Activated CD4-positive, CD25-positive, alpha-beta regulatory T cell treated with anti-CD3 and anti-CD28 coated beads, Interleukin-2, amount 50 U/mL, for 16 hours (primary cell): ENCODE measurements at places on chromosomes 12 and 14.

DNA sequence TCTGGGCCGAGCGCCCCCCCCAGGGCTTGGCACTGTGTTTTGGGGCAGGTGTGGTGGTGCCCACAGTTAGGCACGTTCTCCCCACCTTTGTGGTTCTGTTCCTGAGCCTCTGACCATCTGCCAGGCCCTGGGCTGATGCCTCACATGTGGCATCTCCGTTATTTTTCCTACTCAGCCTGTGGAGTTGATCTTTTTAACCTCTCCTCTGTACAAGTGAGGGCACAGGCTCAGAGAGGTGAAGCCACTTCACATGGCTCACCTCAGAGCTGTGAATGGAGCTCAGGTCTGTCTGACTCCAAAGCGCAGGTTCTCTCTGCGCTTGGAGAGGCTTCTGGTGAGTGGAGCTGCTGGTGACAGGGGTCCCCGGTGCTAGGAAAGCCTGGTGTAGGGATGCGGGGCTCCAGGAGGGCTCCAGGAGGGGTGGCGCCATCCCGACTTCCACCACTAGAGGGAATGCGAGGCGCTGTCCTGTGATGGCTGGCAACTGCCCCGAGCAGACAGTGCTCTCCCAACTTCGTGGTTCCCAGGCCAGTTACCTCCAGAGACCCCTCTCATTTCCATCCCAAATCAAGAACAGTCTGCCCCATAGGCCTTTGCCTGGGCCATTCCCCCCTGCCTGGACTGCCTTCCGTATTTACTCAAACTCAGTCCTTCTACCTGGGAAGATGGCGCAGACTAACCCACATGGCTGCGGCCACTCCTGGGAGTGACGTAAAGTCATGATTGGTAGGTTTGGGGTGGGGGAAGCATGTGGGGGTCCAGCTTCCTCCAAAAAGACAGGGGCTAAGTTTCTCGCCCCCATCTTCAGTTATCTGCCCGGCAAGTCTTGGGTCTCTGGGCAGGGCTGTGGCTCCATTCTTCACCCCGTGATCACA lies 9.9 kb downstream of the BCL7A start:
- peak; percentile 10 for DNase-seq

GRCh38 chr14:80465546-80466220 lies 254.4 kb upstream of the DIO2 start:
- DNase-seq, result no peak

GRCh38 chr14:63499701-63500250 lies 43.4 kb downstream of the PPP2R5E start:
- no peak for DNase-seq

- DNase-seq, result no peak
Observed at GRCh38 chr12:41556176-41556575, 368.1 kb downstream of the PDZRN4 start.

- DNase-seq, result no peak
Observed at GRCh38 chr14:35632271-35632670, 98.3 kb downstream of the INSM2 start.

- no peak for DNase-seq
Observed at GRCh38 chr12:104701756-104702155, 245.0 kb downstream of the CHST11 start.

DNA sequence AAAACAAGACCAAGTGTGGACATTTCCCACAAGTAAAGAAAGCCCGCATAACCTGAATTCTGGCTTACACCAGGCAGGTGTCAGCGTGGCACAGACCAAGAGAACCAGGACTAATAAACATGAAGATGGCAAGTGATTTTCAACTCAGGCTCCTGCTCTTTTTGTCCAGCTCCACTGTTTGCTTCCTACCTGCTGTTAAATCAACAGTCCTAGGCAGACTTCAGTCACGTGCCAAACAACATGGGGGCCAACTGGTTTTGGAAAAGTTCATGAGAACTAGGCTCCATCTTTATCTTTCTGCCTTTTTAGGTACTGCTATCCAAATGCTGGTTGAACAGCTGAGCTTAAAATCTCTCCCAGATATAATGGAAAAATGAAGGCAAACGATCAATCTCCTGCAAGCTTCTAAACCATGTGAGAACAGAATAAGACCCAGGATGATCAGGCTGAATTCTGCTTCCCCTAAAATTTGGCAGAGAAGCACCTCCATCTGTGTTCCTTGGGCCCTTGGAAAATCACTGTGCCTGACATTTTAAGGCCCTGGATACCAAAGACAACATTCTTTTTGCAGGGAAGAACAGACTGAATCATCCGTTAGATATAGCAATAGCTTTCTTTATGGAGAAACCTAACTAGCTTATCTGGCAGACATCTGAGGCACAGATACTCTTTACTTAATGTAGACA lies 215.6 kb upstream of the USP15 start:
- no peak for DNase-seq

GRCh38 chr12:55362675-55363074 lies at the start of gene OR6C75:
OR6C75 (plus strand) TSS chr12:55362975; CDS start chr12:55365111, 2,136 bp downstream.
- no peak for DNase-seq

- no peak for DNase-seq
Observed at GRCh38 chr14:24874514-24875202, 175.3 kb downstream of the STXBP6 start.

DNA sequence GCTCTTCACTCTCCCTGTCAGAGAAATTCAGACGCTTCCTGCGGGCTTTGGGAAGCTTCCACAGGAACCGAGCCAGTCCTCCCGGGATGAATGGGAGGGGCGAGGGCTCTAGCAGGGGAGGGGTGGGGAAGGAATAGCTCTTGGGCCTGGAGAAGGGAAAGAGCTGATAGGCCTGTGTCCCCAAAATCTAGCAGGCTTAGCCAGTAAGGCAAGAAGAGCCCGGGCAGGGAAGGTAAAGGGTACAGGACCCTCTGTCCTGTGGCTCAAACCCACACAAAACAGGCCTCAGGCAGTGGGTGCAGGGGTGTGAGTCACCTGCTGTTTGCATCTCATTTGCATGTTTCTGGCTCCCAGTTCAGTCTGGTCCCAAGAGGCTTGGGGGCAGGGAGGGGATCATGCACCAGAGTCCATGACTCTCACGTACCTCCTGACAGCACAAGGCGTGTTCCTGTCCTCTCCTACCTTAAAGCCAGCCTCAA lies 8.7 kb upstream of the SMUG1 start:
- no peak for DNase-seq

GRCh38 chr14:23183479-23183878 lies at the start of gene SLC7A8:
SLC7A8 (minus strand) TSS chr14:23183660; CDS start chr14:23182914, 746 bp downstream.
- DNase-seq, result no peak

DNA sequence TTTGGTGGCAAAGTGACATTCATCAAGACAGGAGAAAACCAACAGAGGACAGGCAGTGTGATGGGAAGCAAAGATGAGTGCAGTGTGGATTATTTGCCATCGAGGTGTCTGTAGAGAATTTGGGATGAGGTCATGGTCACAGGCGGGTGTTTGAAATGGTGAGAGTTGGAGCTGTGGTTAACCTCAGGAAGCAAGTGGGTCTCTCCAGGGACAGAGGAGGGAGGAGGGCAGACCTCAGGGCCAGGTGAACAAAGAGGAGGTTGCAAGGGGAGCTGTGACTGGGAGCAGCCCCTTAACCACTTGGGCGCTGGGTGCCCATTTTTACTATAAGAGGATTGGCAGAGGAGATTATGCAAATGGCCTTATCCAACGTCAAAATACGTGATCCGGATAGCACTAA lies 7.0 kb downstream of the FZD10 start:
- DNase-seq, result no peak

GRCh38 chr12:98646294-98647090 lies 1.4 kb downstream of the APAF1 start:
- DNase-seq, result no peak

GRCh38 chr12:113064395-113065125 lies 8.0 kb downstream of the DTX1 start:
- DNase-seq, result no peak

DNA sequence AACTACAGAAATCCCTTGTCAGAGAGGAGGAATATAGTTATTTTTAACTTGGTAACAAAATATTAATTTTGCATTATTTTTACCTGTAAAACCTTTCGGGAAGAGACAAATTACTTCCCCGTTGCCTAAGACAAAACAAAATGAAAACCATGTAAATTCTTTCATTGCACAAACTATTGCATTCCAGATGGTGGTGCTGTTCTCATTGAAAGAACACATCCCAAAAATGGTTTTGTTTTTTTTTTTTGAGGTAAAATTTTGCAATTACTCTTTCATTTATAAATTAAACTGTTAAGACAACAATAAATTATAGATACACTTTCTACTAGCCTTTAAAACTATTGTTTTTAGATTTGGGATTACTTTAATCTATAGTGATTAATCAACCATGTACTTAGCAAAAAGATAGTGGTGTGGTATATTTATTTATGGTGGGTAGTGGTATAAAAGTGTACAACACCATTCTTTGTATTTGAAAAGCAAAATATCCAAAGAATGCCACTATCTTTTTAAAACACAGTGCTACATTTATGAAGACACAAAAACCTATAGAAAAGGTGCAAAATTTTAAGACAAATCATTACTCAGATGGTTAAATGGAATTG lies 115.5 kb downstream of the SLC38A1 start:
- DNase-seq, result no peak

DNA sequence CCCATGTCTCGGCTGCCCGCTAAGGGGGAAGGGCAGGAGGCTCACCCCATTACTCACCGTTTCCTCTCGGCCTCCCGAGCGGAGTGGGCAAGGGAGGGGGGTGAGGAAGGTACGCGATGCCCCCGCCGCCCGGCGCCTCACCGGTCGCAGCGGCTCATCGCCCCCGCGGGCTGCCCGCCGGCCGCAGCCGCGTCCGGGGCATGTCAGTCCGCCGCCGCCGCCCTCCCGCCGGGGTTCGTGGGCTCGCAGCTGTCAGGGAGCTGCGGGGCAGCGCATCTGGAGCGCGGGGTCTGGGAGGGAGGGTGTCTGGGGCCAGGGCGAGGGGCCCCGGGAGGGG lies 461 bp downstream of the SLC8A3 start:
- no peak for DNase-seq

GRCh38 chr12:124527861-124528561 lies 39.4 kb downstream of the NCOR2 start:
- DNase-seq, result no peak

- DNase-seq, result no peak
Observed at GRCh38 chr14:87952307-87953094, 40.5 kb downstream of the GALC start.

- DNase-seq, result no peak
Observed at GRCh38 chr14:97270308-97270707, 473.1 kb downstream of the VRK1 start.

GRCh38 chr12:30774599-30774998 lies 19.8 kb upstream of the CAPRIN2 start:
- no peak for DNase-seq

DNA sequence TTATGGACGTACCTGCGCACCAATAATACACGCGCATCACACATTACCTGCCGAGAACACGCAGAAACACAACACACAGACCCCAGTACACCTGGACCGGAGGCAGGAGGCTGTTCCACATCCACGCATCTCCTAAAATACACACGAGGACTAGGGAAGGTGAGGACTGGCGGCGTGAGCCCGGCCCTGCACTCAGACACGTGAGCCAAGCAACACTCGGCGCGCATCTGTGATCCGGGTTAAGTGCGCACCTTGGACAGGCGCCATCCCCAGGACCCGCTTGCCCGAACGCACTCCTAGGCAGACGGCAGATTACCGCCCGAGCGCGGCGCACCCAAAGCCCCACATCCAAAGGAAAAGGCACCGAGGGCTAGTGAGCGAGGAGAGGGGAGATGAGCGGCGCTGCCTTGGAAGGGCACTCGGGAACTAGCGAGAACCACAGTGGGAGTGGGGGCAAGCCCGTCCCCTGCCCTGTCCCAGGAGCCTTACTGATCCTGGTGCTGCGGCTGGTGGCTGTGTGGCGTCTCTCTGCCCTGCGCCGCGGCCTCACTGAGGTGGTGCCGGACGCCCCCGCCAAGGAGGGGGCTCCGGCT lies 417 bp downstream of the GLS2 start:
- no peak for DNase-seq

- peak; percentile 30 for DNase-seq
Observed at GRCh38 chr12:12439636-12440035, 82.8 kb downstream of the BORCS5 start.

- DNase-seq, result no peak
Observed at GRCh38 chr14:69786603-69787002, 10.4 kb downstream of the SLC10A1 start.

- DNase-seq, result no peak
Observed at GRCh38 chr12:60666895-60667294, 1071.1 kb downstream of the SLC16A7 start.

DNA sequence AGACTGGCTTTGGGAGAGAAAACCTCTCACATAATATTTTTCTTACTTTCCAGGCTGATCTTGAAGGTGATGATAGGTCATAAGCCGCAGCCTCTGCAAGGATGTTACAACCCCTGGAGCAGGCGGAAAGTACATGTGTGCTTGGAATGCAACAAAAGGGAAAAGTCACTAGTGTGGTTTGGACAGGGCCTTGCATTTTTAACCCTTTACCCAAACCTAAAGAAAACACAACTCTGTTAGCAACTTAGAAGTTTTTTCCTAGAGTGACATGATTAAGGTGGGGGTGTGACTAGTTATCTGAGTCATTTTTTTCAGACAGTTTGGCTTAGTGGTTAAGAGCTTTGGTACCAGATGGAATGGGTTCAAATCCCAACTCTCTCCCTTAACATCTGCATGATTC lies 97.0 kb downstream of the TMEM30B start:
- DNase-seq, result no peak

DNA sequence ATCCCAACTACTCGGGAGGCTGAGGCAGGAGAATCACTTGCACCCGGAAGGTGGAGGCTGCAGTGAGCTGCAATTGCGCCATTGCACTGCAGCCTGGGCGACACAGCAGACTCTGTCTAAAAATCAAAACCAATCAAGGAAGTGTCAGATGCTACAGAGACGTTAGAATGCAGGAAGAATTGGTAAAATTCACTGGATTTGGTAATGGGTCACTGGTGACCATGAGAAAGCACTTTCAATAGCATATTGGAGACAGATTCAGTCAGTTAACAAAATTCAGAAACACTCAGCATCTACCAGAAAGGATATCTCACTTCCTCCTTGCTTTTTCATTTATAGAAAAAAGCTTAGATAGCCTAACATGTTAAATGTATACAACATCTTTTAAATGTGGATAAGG lies 17.5 kb downstream of the BIN2 start:
- DNase-seq, result no peak

DNA sequence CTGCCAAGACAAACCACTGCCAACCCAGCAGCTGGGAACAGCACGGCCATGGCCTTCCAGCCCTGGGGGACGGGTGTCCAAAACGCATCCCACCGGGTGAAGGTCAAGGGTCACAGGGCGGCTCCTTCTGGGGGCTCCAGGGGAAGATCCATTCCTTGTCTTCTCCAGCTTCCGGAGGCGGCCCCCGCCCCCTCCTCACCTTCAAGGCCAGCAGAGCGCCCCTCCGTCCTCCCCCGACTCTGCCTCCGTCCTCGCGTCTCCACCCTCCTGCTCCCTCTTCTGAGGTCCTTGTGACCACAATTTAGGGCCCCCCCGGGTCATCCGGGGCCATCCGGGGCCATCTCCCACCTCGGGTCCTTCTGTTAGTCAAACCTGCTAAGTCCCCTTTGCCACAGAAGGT lies 3.9 kb upstream of the NUDT14 start:
- no peak for DNase-seq

GRCh38 chr12:60191676-60192359 lies 596.0 kb downstream of the SLC16A7 start:
- DNase-seq, result no peak
